H54 (cell line): ENCODE measurements at places on chromosomes 1 and 21.

GRCh38 chr1:31798086-31798432, 17.8 kb downstream of the SPOCD1 start:
- DNase-seq, result no peak

GRCh38 chr1:20439282-20439681, 46.7 kb downstream of the CAMK2N1 start:
- DNase-seq, result no peak

GRCh38 chr1:52054496-52055065, 410 bp downstream of the TXNDC12 start:
- no peak for DNase-seq

- peak; percentile 38 for DNase-seq
These were observed 46.2 kb upstream of the BCL9 start for GRCh38 chr1:147494998-147495580.

GRCh38 chr1:154556422-154556821, 2.0 kb downstream of the UBE2Q1 start:
- DNase-seq, result no peak

- DNase-seq, result no peak
These were observed 364.6 kb downstream of the DISC1 start for GRCh38 chr1:231991231-231991630.

DNA sequence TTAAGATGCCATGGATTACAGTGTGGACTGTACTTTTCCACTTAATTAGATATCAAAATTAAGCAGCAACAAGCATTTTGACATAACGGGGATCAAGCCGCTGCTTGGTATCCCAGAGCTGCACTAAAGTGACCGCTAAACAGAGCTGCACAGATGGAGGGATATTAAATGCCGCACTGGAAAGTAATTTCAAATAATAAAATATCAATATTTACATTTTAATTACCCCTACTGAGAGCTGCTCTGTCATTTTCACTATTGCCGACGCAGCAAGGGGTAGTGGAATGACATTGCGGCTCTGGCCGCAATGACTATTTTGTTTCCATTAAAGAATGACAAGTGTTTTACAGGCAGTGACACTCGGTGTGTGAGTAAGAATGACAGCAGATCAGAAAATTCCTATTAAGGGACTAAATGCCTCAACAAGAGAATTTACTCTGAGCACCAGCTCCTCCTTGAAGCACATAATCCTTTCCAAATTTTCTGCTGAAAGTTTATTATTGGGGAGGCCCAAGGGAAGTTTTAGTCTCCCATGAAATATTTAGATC, 109.1 kb upstream of the USH2A start:
- no peak for DNase-seq

DNA sequence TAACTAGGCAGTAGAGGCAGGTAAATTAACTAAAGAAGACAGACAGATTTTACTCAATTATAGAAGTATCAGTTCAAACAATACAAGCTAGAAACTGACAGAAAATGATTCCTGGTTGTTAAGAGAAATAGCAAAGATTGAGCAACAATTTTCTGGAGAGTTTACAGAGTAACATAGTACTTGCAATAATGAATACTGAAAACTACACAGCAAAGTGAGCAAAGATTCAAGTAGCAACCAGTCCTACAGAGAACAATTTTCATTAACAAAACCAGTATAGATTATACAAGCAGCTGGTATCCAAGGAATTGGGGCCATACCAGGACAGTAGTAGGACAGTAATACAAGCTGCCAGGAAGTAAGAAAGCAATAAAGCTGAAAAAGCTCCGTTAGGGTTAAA, 37.6 kb downstream of the EYA3 start:
- DNase-seq, result no peak

GRCh38 chr1:54246116-54246721, 46.3 kb downstream of the MRPL37 start:
- no peak for DNase-seq

GRCh38 chr1:77421504-77422233, 139.8 kb downstream of the AK5 start:
- DNase-seq, result no peak

DNA sequence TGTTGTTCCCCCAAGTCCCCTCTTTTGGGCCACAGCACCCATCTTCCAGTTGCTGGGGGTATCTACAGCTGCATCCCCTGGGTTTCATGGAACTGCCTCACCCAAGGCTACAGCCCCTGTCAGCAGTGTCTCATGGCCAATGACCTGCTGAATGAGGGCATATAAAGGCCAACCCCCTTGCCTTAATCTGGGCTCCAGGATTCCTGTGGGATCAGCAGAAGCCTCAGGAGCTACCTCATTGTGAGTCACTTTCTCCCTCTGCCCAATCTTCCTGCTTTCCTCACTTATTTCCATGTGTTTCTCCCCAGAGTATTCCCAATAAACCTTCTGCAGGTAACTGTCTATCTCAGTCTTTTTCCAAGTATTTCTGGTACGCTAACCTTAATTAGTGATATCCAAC, 37.3 kb upstream of the SYT14 start:
- DNase-seq, result no peak

DNA sequence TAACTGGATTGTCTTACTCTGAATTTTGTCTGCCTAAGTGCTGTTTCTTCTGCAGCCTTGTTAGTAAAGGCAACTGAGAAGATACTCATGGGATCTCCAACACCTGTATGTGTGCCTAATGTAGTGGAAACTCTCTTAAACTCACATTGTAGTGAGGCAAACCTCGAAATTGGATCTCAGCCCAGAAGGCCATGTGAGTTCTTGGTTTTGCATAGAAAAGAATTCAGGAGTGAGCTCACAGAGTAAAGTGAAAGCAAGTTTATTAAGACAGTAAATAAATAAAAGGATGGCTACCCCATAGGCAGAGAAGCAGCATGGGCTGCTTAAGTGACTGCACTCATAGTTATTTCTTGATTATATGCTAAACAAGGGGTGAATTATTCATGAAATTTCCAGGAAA, 1344.7 kb downstream of the NCAM2 start:
- no peak for DNase-seq

GRCh38 chr1:53847980-53848379, 9.9 kb upstream of the NDC1 start:
- no peak for DNase-seq

DNA sequence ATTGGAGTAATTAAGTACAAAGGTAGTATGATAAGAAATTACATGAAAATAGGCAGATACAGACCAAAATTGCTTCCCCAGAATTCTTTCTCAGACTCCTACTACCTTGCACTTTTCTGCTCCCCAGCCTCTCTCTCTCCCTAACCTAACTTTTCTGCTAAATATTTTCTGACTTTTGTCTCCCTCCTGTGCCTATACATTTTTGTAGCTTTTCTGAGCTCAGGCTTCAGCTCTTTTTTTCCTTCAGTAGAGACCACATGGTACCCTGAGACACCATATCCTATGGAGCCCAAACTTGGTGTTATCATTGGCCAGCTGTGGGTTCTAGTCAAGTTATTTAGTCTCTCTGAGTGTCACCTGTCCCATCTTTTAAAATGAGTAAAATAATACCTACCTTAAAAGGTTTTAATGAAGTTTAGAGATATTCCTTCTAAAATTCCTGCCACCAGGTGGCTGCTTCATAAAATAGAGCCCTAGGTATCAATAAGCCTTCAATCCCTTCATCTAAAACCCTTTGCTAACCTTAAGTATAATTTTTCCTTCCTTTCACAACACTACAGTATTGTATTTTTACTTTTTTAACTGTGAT, 237.6 kb upstream of the DUSP10 start:
- no peak for DNase-seq
